ENCODE measurements at places on chromosomes 7 and 10. TPM values are rescaled to one million over a fixed set of nuclear protein-coding genes. Genes with fewer than 3 reads are reported as not detected.

GRCh38 chr7:3455806-3456595 is 154.9 kb downstream of the SDK1 start:
- no peak for DNase-seq

The AGR3 gene
- 14.2 TPM for total RNA-seq

The AGMO gene
- total RNA-seq: 5.0 TPM

The BEND7 gene
- 23.5 TPM for total RNA-seq

The DLX6 gene
- not detected for total RNA-seq

The IDI2 gene
- not detected for total RNA-seq

- no peak for DNase-seq
Measured at GRCh38 chr10:113272511-113272910, 280.3 kb upstream of the HABP2 start.

The COL26A1 gene
- not detected for total RNA-seq

The CHAT gene
- not detected for total RNA-seq

DNA sequence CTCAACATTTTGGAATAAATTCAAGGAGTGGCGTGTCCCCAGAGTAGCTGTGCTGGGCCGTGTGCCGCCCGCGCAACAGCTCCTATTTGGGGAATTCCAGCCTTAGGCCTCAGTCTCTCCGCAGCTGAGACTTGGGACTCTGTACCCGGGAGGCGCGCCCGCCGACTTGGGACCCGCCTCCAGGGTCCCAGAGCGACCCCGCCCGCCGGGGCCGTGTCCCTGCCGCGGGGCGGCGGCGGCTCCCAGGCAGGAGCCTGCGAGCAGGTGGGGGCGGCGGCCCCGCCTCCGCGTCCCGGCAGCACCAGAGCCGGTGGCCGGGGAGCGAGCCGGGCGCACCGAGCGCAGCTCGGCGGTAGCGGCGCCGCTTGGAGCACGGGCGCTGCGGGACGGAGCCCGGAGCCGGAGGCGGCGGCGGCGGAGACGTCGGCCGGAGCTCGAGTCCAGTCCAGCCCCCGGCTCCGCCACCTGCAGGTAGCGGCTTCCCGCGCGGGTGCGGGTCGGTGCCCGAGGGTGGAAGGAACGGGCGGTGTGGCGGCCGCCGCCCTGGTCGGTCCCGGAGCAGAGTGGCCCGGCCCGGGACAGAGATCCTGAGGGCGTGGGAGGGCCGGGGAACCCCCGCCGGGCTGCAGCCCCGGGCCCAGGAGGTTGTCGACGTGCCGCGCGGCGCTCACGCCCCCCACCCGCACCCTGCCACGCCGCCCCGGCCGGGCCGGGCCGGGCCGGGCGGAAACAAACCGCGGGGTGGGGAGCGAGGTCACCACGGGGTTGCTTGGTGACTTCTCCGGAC is at the start of gene WIPF3:
Gene WIPF3, plus strand, starts transcription at position 301 of the 787 bp plus-strand sequence. CDS start 28,217 bp downstream, outside the sequence.
- DNase-seq: peak; percentile 68

- no peak for DNase-seq
Measured at GRCh38 chr7:127978421-127978820, 52.8 kb downstream of the LRRC4 start.

The PAX4 gene
- not detected for total RNA-seq

The CFAP70 gene
- 2.2 TPM for total RNA-seq

DNA sequence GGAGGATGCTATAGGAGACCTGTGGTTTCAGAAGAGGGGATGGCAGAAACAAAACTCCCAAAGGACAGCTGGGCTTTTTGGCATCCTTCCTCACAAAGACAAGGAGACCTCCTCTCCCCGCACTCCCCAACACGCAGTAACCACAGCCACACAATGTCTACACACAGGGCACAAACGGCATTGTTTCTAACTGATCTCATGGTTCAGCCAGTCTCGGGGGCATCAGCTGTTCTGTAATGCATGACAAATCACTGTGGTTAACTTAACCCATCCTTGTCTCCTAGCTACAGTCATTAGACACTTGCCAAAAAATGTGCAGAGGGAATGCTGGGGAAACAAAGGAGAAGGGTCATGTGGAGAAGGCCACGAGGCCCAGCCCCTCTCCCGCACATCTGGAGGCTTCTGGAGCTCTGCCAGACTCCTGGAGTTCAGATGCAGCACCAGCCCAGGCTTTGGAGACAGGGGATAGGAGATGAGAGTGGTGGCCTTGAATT is 7.6 kb upstream of the ADAMTS14 start:
- DNase-seq: peak; percentile 78

- DNase-seq: peak; percentile 60
Measured at GRCh38 chr7:131225619-131226513, 101.8 kb upstream of the MKLN1 start.

DNA sequence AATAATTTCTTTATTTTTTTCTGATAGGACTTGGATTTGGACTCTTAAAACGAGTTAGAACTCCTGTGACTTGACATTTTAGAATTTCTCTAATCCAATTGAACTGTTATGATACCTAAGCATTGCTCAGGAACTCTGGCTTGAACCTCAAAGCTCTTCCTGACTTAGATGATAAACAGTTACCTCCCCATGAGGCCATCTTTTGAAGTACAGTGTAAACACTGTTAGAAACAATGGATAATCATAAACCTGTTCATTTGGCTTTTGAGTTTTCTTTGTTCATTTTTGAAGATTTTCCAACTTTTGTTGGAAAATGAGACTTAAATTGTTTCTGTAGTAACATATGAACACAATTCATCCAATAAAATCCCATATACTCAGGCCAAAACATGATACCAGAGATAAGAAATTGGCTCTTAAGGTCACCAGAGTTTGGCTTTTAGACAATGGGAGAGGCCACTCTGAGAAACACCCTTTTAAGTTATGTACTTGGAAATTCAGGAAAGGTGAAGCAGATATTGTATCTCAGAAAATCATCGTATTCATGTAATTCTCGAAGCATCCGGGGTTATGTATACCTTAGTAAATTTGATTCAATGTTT is 59.6 kb downstream of the RUNDC3B start:
- DNase-seq: no peak

The GRM8 gene
- not detected for total RNA-seq

DNA sequence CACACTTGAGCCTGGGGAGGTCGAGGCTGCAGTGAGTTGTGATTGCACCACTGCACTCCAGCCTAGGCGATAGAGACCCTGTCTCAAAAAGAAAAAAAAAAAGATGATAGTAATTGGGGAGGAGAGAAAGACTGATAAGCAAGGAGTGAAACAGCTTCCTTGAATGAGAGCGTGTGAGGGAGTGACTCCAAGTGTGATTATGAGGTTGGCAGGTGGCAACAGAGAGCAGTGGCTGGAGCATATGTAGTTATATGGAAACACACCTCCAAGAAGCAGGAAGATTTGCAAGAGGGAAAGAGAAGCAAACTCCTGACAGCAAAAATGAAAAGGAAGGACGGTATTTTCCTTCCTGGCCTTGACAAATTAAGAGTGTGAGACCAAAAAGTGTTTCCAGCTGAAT is 50.4 kb downstream of the VKORC1L1 start:
- DNase-seq: peak; percentile 57

GRCh38 chr7:39271402-39271801 is 293.7 kb downstream of the POU6F2 start:
- peak; percentile 70 for DNase-seq

DNA sequence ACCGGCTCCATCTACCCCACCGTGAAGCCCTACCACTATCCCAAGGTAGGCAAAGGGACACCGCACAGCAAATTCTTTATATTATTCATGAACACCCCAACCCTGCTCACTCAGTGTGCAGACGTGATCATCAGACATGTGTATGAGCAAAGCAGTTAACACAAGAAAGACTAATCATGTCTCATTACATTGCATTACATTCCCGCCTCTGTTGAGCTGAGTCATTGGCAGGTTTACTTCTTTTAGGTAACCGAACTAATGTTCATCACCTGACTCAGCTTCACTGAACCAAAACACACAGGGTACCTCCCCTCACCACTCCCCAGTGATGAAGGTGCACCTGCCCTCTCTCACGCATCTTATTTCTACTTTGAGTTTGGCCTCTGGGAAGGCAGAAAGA is 233.4 kb downstream of the PAXIP1 start:
- no peak for DNase-seq

- DNase-seq: no peak
Measured at GRCh38 chr10:124708922-124709520, 35.2 kb downstream of the FAM53B start.

DNA sequence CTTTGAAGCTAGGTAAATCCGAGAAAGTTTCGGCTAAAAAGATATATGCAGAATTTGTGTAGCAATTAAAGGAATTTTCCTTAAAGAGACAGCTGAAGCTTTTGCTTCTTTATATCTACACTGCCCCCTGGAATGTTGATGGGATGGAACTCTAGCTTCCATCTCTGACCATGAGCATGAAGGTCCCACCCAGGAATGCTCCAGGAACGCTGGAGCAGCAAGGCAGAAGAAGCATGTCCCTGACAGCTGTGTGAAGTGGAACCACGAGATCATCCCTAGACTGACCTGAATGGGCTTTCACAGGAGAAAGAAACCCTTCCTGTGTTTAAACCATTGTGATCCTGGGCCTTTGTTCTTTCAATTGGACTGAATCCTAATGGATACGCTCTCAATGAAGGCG is 99.7 kb upstream of the NOBOX start:
- DNase-seq: no peak

The ANK3 gene
- 115 TPM for total RNA-seq

The PRTFDC1 gene
- total RNA-seq: not detected

The ANLN gene
- total RNA-seq: 14.6 TPM

The PLAC9 gene
- 37.4 TPM for total RNA-seq

GRCh38 chr10:129448539-129448938 is 18.5 kb upstream of the MGMT start:
- DNase-seq: no peak

DNA sequence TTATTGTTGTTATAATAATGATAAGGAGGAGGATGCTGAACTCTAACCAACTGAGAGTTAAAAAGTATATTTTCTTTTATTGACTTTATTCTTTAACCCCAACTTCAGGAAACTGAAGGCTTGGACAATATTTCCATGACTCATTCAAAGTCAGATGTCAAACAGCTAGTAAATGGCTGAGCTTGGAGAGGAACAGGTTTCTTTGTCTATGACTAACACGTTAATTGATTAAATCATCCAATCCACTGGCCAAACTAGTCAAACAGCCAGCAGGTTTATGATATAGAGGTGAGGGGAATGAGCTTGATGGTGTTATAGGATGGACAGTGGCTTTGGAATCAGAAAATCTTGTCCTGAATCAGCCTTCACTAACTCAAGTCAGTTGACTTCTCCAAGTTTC is 119.1 kb upstream of the WDR11 start:
- peak; percentile 26 for DNase-seq

DNA sequence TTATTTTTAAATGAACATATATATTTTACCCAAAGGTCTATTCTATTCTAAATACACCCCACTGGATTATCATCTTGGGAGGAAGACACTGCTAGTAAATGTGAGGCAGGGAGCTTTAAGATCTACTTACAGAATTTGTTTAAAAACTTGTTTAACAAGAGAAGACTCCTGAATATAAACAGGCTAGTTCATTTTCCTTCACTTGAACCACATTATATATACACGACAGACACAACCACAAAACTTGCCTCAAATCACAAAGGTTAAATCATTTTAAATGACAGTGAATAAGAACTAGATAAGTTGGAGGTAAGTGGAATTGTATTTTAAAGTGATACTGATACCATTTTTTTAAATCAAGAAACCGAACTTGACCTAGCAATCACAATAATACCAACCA is 109.2 kb downstream of the ATE1 start:
- no peak for DNase-seq

DNA sequence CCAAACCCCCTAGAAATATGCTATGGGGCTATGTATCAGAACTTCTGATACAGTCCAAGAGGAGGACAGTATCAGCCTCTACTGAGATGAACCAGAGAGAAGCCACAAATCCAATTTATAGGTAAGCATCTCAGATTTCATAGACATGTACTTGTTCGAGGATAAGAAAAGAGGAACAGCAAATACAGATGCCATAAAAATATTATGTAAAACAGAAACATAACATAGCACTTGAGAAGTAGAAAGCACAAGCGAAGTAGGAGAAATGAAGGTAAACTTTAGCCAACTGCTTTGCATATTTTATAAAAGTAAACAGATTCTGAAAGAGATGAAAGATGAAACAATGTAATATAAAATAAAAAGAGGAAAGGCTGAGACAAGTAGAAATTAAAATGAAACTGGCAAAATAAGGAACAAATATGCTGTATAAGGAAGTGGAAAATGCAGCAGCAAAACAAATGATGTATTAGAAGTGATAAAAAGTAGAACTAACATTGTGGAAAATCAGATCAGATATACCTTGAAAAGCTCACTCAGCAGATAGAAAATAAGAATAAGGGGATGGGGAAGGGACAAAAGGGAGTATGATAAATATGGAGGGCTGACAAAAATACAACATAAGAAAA is 135.1 kb downstream of the SKAP2 start:
- DNase-seq: no peak

GRCh38 chr10:101046332-101047238 is 15.2 kb upstream of the KAZALD1 start:
- no peak for DNase-seq

The GIMAP4 gene
- total RNA-seq: 79.9 TPM

- no peak for DNase-seq
Measured at GRCh38 chr10:74322565-74322964, 171.5 kb downstream of the ADK start.

DNA sequence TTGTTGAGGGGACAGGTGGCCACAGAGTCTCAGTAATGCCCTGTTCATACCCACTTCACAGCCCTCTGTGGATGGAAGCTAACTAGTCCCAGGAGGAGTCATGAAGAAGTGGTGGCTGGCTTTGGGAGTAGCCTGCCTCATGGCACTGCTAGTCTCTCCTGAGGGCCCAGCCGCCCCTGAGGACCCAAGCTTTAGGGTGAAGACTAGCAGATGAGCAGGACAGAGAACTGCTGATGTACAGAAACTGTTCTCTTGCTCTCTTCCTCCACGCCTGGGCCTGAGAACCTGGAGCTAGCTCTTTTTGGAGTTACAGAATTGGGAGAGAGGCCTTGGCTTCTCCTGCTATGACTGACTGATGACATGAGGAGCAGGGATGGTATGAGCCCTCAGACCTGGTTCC is 99.2 kb downstream of the RAMP3 start:
- no peak for DNase-seq

The CYP17A1 gene
- not detected for total RNA-seq

The MGAM2 gene
- total RNA-seq: 2.9 TPM
